ENCODE measurements at places on chromosomes 12 and 14.
A peak's percentile ranks its signal among the peaks of the same experiment; 100 is the strongest.

DNA sequence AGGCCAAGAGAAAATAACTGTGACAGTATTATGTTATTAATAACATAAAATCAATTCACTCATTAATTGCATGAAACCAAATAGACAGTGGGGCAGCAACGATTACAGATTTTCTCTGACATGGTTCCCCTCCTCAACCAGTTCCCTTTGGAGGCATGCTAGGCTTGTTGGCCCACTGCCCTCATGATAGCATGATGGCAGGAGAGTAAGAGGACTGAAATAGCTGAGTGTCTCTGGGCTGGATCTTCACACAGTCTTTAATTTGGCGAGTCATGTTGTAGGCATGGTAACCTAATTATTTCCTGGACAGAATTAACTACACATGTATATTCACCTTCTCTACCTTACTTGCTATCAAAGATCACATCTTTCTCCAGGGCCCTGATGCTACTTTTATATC, 266.2 kb upstream of the PELI2 start:
- DNase-seq, result no peak

- no peak for DNase-seq
These were observed 170.6 kb upstream of the GARIN6 start for GRCh38 chr12:99476956-99477355.

GRCh38 chr14:53845813-53846693, 110.6 kb downstream of the BMP4 start:
- DNase-seq, result no peak

GRCh38 chr12:40511341-40511740, 180.9 kb upstream of the CNTN1 start:
- no peak for DNase-seq

DNA sequence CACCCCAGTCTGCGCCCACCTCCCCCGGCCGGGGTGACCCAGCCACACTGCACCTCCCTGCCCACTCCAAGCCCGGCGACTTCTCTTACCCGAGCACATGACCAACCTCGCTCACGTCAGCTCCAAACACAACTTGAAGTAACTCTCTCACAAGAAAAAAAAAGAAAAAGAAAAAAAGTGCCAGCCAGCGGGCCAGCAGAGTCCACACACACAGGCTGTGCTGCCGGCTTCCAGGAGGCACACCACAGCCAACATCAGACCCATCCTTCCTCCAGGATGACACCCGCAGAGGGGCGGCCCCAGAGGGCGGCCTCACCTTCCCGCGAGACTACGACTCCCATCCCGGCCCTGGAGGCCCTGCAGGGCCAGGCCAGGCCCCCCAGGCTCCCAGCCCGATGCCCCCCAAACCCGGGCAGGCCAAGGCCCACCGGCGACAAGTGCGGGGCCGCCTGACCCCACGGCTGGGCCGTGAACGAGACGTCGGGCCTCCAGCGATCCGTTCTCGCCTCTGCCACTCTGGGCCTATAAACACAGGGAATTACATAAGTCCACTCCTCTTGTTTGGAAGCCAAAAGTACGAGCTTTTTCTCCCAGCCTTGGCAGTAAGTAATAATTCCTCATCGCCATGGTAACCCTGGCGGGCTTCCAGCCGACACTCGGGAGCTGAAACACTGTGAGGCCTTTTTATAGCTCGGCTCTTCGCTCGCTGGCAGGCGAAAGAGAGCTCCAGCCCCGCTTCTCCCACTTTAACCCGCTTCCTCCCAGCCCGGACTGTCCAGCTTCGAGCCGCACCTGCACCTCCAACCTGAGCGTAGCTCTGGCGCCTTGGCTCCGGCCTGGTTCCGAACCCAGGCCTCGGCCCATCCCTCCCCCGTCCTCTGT, 49.1 kb downstream of the NCOR2 start:
- peak; percentile 98 for DNase-seq

GRCh38 chr14:85221832-85222231, 308.1 kb upstream of the FLRT2 start:
- DNase-seq, result no peak

- DNase-seq, result peak; percentile 74
These were observed 14.8 kb downstream of the MMP14 start for GRCh38 chr14:22850944-22851764.

GRCh38 chr12:71558445-71558844, 105.2 kb downstream of the ZFC3H1 start:
- DNase-seq, result no peak

- no peak for DNase-seq
These were observed 356.9 kb upstream of the STXBP6 start for GRCh38 chr14:25406818-25407217.

DNA sequence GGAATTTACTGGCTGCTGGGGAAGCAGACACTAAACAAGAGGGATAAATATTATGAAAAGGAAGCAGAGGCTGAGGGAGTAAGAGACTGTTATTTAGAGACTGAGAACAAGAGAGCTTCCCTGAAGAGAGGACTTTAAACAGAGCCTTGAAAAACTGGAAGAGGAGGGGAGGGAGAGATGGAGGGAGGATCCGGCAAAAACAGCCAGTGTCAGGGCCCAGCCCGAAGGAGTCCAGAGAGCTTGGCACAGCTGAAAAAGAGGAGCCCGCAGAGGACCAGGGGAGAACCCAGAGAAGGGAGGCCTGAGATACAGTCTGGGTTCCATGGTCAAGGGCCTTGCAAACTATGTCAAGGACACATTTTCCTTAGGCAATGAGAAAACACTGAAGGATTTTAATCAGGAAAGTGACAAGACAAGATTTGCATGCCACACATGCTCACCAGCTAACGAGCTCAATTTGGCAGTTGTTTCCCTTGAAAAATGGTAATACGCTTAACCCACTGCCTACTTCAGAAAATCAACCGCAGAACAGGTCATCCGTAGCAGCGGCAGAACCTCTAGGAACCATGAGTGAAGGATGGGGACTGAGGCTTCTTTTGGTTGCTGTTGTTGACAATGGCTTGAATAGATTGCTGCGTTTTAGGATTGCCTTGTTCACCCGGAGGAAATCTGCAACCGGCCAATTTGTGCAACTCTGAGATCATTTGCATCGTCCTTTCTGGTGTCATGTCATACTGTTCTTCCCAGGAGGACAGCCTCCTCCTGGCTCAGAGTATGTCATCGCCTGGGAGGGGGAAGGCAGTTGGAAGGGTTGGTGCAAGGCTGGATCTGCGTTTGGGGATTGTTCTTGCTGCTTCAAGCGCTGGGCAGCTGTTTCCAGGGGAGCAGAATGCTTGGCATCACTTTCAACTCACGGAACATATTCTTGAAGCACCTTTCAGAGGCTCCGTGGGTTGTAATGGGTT, 108.2 kb downstream of the PRMT8 start:
- DNase-seq, result no peak

DNA sequence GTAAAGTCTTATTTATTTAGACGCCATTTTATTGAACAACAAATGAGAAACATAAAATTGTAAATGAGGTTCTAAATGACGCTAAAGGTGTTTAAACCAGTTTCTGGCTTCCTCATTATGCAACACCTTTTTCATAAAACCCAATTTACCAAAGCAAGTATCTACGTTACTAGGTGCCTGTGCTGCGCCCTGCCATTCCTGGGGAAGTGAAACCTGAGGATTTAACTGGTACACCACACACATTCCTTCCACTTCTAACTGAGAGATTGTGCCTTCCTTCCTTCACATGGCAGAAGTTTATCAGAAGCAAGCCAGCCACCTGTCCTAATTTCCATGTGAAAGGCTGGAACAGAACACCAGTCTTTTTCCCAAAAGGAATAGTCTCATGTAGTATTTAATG, 40.3 kb upstream of the GCH1 start:
- no peak for DNase-seq

DNA sequence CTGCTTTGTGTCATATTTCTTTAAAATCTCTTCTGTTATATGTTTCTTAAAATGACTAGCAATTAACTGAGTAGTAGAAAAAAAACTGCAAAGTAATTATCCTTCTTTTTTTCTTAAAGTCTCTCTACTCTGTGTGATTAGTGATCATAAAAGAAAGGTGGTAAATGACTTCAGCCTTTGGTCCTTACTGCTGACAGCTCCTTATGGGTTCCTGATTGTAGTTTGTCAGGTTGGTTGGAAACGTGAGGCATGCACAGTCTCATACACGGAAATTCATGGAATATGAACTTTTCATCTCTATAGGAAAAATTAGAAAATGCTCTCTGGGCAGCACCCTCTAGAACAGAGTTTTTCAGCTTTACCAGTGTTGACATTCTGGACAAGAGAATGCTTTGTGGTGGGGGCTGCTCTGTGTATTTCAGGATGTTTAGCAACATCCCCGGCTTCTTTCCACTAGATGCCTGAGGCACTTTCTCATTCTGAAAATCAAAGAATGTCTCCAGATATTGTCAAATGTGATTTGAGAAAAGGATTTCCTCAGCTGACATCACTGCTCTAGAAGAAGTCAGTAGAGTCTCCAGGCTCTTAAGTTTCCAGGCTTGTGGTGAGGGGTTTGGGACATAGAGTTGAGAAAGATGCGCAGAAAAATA, 121.0 kb downstream of the PIK3C2G start:
- DNase-seq, result no peak

GRCh38 chr12:120262852-120263747, 2.4 kb downstream of the PXN start:
- no peak for DNase-seq

DNA sequence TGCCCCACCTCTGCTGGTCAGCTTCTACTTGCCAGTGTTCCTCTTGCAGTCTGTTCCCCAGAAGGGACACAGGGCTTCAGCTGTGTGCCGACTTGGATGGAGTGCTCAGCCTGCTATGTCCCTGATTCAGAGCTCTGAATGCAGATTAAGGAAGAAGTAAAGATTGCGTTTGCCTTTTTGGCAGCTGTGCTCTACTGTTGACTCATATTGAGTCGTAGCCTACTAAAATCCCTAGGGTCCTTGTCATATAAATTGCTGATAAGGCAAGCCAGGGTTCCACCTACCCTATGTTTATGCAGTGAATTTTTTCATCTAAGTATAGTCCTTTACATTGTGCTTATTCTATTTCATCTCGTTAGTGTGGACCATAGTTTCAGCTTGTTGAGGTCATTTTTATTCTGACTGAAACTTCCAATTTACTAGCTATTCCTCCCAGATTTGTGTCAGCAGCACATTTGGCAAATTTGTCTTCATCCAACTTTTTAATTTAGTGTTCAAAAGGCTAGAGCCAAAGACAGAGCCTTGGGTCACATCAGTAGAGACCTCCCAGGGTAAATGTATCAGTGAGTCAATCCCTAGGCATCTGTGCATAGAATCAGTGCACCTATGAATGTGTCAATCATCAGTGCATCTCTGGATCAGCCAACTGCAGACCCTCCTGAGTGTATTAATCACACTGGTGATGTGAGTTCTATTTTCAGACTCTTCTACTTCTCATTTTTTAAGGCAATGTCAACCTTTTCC, 31.9 kb downstream of the CACNA1C start:
- DNase-seq, result no peak

DNA sequence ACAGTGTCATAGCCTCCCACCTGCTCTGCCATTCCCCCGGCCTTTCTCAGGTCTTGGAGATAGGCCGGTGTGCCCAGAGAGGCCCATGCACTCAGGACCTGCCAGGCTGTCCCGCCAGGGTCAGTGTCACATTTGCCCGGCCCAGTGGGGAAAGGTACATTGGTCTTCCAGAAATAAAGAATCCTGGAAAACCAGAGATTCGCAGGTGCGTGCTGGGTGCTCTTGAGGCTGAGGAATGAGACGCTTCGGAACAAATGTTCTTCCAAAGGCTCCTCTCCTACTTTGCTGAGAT, 205.8 kb upstream of the RTL1 start:
- DNase-seq, result peak; percentile 24

- no peak for DNase-seq
These were observed 163.0 kb upstream of the FRMD6 start for GRCh38 chr14:51488569-51489220.

DNA sequence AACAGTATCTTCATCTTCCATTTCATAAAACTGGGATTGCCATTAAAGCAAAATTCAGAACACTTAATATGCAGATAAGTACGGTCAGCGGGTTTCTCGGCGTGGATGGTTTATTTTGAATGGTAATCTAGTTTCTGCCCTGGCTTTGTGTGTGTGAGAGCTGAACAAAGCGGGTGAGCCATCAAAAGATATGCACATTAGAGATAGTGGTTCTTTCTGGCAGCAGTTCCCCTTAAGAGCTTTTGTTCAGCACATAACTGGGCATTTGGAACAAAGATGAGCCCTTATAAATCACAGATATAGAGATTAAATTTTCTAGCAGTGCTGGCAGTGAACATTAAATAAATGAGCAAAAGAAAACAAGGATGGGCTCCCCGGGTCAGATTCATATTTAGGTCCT, 207.5 kb downstream of the CALM1 start:
- DNase-seq, result no peak

DNA sequence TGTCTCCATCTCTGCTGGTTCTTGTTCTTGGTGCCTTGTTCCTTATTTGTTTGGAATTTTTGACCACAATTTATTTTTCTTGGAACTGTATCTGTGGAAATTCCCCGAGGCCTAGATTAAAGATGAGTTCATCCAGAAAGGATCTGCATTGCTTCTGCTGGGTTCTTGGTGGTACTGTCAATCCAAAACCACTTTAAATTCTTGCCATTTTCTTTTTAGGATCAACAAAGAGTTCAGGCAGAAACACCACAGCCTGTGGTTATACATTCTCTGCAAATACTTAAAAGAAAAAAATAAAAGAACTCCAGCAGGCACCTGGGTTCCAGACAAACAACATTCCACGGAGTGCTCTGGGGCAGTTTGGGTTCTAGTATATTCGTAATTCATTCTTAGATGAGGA, 6.0 kb upstream of the VAMP1 start:
- DNase-seq, result no peak

DNA sequence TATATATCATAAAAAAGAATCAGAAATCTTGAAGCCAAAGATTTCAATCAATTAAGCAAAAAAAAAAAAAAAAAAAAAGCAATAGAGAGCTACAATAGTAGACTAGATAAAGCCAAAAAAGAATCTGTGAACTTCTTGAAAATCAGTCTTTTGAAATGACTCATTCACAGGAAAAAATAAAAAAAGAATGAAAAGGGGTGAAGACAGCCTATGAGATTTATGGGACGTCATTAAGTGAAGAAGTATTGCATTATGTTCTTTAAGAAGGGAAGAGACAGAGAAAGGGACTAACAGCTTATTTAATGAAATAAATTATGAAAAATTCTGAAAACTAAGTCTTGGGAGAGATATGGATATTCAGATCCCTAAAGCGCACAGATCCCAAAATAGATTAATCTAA, 103.8 kb downstream of the ACSS3 start:
- no peak for DNase-seq

DNA sequence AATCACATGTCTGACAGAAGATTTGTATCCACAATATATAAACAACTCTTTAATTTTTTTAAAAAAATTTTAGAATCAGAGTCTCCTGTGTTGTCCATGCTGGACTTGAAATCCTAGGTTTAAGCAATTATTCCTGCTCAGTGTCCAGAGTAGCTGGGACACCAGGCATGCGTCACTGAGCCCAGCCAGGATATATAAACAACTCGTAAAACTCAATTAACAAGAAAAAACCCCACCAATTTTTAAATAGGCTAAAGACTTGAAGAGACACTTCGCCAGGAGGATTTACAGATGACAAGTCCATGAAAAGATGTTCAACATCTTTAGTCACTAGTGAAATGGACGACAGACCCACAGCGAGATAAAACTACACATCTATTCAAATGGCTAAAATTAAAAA, 2.0 kb upstream of the SCN8A start:
- DNase-seq, result no peak
